Right atrium auricular region (tissue), 2 donors: ENCODE measurements at places on chromosomes 13 and 19. TPM values are rescaled to one million over a fixed set of nuclear protein-coding genes. Genes with fewer than 3 reads are reported as not detected.

The EMP3 gene
- total RNA-seq, result 16.9 TPM

The ATP4A gene
- total RNA-seq, result not detected

The TEX29 gene
- not detected for total RNA-seq

- no peak for DNase-seq
- no peaks in the 10 kb centered on the region for H3K4me1 ChIP-seq
- H3K27me3 ChIP-seq, result no peaks in the 10 kb centered on the region
- H3K27ac ChIP-seq, result no peak overlapping the region
- no peak overlapping the region for H3K4me3 ChIP-seq
Observed at GRCh38 chr13:91698767-91699166, 300.3 kb downstream of the GPC5 start.

GRCh38 chr19:17834350-17835181 is 13.2 kb downstream of the JAK3 start:
- peaks cover 7% of the 10 kb centered on the region for H3K27me3 ChIP-seq
- H3K36me3 ChIP-seq, result no peaks in the 10 kb centered on the region
- H3K4me3 ChIP-seq, result no peak overlapping the region
- no peak overlapping the region for H3K27ac ChIP-seq

- H3K27ac ChIP-seq, result no peak overlapping the region
- H3K36me3 ChIP-seq, result no peaks in the 10 kb centered on the region
- H3K4me1 ChIP-seq, result no peaks in the 10 kb centered on the region
- DNase-seq, result no peak
- H3K4me3 ChIP-seq, result no peak overlapping the region
Observed at GRCh38 chr13:25686831-25687470, 315.2 kb downstream of the ATP8A2 start.

DNA sequence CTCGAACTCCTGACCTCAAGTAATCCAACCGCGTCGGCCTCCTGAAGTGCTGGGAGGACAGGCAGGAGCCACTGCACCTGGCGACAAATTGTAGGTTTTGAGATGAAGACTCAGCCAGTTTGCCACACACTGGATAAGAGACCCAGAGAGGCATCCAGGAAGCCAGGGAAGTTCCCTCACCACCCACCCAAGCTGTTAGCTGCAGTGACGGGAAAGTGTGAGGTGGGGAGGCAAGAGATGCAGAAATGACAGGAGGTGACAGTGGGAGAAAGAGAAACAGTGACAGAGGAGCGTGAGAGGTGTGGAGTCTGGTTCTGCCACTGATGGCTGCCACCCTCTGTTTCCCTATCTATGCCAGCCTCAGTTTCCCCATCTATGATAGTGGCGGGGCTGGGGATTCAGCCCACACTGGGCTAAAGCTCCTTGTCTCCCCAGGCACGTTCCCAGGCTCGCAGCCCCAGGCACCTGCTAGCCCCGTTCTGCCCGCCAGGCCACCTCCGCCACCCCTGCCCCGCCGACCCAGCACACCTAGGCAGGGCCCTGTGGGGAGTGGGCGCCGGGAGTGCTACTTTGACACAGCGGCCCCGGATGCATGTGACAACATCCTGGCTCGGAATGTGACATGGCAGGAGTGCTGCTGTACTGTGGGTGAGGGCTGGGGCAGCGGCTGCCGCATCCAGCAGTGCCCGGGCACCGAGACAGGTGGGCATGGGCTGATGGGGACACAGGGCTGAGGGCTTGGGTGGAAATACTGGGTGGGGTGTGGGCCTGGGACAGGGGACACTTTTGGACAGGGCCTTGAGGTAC is 21.0 kb downstream of the LTBP4 start:
- no peak for DNase-seq
- H3K27me3 ChIP-seq, result no peaks in the 10 kb centered on the region
- H3K36me3 ChIP-seq, result peaks cover 83% of the 10 kb centered on the region
- no peak overlapping the region for H3K27ac ChIP-seq
- no peaks in the 10 kb centered on the region for H3K4me1 ChIP-seq
